ENCODE measurements at places on chromosomes 3 and 15.

DNA sequence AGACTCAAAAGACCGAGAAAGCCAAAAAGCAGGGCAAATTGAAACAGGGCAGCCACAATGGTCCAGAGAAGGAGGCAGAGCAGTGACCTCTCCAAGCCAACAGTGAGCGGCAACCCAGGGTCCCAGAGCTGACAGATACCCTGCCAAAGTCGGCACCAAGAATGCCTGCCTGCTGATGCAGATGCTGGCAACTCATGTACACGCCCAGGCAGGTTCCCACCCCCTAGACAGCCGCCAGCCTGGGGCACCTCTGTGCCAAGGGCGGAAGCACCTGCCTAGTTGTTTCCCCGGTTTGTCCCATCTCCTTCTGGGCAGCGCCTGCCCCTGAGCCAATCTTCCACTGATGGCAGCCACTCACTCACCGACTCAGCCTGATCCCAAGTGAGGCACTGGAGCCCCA, 22.1 kb downstream of the KLHL25 start:
- no peak for DNase-seq

DNA sequence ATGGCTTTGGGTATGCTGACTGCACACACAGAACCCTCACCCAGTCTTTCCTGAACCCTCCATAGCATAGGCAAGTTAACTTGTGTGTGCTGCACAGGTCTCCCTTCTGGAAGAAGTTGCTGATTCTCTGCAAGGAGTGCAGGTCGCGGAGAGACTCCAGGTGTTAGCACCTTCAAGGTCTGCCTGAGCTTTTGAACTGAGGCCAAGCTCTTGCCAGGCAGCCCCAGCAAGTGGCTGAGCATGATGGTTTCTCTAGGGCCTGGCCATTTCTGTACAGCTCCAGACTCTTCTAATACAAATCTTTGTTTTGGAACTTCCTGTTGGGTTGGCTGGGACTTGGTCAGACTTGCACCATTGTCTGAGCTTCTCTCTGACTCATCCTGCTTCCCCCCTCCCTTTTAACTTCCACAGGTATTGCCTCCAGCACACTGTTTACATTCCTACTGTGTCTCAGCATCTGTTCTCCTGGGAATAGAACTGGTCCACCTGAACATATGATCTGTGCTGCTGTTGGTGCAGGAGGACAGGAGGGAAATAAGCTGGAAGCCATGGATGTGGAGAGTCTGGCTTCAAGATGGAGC, 53.3 kb downstream of the KY start:
- DNase-seq = peak; percentile 26

DNA sequence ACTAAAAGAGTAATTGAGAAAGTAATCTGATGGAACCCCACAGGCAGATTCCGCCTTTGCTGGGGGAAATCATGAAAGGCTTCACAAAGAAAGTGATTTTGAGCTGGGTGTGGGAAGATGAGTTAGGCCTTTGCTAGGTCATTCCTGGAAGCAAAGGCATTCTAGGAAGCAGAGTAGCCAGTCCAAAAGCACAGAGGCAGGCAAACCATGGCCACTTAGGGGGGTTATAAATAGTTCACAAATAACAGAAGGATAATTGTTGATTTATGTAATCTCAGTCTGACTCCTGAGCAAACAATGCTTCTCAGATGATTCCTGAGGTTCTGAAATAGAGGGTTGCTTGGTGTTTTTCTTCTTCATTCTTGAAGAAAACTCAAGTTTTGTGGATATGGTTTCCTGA, 576.3 kb downstream of the NTRK3 start:
- DNase-seq = no peak

- DNase-seq = no peak
These were observed 365.0 kb downstream of the SV2B start for GRCh38 chr15:91465086-91465485.

DNA sequence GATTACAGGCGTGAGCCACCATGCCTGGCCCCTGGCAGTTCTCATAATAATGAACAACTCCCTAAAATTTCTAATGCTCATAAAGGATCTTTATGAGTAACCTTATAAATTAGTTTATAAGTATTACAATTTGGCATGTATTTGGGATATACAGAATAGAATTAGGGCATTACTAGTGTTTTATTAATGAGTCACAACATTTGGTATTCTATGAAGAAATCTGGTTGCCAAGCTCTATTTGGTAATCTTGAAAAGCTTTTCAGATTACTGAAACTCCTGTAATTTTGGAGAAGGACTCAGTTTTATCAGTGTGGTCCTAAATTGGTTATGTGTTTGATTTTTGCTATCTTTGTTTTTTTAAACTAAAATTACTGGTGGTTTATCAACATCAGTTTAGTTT, 45.8 kb downstream of the TM6SF1 start:
- DNase-seq = no peak

GRCh38 chr3:111539351-111540331, 2.4 kb upstream of the CD96 start:
- DNase-seq = peak; percentile 73

DNA sequence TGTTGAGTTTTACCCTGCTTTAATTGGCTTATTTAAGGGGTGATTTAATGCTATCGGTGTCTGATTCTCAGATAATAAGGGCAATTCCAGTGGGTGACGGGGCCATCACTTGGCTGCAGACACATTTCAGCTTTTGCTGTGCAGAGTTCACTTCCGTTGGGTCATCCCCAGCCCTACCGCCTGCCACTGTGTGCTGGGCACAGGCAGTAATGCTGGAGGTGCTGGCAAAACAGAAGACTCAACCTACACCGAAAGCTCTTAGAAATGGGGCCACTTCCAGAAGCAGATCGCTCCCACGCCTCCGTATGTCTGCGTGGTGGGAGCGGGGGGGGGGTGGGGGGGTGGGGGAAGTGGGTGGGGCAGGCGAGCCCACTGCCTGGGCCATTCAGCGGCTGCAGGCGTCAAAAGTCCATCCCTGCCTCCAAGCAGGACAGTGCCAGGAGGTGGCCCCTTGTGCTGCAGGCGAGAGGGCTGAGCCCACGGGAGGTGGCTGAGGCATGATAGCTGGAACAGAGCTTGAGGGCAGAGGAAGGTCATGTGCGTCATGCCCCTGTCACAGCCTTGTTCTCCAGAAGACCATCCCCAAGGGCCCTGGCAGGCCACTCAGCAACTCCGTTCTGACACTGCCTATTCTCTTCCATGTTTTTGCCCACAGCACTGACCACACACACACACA, 128.3 kb downstream of the ATP10A start:
- DNase-seq = no peak

GRCh38 chr15:25244731-25245585, 193.9 kb downstream of the UBE3A start:
- DNase-seq = no peak

DNA sequence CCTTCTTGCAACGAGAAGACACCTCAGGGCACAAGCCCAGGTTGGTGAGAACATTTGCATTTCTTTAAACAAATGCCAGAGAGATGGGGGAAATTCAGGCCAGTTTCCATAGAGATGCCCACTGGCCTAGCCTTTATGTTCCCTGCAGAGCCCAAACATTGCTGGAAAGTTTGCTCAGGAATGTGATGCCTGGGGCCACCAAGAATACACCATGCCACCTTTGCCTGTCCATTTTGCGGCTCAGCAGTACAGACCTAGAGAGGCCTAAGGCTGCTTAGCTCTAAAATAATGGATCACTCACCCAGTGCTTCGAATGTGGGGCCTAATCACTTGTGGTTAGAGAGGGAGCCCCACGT, 210.0 kb downstream of the RPLP1 start:
- no peak for DNase-seq

DNA sequence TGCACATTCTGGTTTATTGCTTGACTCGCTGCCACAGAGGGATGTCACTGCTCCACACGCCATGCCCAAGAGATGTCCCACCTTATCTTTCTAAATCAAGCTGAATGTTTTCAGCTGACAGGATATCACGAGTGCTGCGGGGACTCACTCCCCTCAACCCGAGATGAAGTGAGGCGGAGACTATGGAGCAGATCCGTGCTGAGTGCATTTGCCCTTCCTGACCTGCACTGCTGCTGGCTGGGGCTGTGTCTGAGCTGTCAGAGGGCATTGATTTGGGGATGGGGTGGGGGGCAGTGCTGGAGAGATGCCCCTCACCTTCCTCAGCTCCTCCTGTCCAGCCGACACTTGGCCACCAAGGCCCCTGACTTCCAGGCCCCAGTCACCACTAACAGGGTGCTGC, 40.5 kb upstream of the CSPG4 start:
- DNase-seq = no peak

DNA sequence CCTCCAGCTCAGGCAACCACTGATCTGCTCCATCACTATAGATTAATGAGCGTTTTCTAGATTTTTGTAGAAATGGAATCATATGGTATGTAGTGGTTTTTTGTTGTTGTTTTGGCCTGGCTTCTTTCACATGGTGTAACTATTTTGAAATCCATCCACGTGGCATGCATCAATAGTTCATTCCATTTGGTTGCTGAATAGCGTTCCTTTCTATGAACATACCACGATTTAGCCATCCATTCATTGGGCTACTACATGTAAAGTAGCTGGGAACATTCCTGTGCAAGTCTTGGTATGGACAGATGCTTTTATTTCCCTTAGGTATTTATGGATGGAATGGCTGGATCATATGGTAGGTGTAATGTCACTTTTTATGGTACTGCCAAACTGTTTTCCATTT, 10.7 kb upstream of the CHSY1 start:
- no peak for DNase-seq

DNA sequence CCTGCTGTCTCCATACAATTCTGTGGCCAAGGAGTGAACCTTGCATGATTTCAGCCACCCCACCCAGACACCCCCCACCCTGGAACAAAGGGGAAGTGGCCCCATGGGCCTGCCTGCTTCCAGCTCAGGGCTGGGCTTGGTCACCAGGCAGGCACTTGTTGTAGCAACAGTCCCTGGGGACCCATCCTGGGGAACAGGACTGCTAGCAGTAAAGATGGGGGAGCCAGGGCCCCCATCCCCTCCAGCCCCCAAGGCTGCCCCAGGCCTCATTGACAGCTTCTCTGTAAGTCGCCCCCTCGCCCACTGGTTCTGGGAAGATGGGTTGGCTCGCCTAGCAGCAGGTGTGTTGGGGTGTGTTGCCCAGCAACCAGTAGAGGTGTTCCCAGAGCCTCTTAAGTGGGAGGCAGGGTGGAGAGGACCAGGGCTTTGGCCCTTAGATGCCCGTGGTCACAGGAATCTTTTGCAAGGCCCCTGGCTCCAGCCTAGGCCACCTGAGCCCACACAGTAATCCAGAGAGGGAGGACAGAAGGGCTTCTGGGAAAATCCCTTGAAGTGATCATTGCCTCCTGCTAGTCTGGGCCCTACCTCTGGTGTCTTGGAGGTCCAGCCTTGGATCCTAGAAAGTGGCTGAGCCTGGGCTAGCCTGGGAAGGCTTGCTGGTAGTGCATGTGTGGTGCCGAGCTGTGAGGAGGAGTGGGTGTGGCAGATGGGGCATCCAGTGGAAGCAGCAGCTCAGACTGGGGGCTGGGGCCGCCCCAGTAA, 48.9 kb downstream of the CYP11A1 start:
- peak; percentile 47 for DNase-seq

- no peak for DNase-seq
These were observed 11.3 kb upstream of the IQGAP1 start for GRCh38 chr15:90376789-90377188.

GRCh38 chr3:4008205-4008604, 209.0 kb downstream of the LRRN1 start:
- no peak for DNase-seq

GRCh38 chr3:94525043-94525442, 462.2 kb downstream of the NSUN3 start:
- peak; percentile 2 for DNase-seq

GRCh38 chr15:98025237-98025636, 64.7 kb downstream of the ARRDC4 start:
- no peak for DNase-seq

DNA sequence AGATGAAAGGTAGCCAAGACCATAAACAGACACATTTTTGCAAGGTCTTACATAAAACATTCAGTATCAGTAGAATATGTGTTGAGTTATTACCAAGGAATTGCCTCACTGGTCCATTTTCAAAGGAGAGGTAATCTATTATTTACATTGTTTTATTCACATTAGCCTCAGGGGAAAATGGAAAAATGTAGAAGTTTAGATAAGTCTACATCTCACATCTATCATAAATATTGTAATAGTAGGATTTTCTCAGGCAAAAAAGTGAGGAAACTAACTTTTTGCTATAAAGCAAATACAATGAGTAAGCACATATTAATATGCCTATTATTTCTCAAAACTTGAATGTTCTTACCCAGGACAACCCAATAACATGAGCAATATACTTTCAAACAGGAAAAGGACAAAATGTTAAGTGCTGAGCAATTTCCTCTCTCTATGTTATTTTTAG, 184.6 kb upstream of the AGTR1 start:
- DNase-seq = no peak

DNA sequence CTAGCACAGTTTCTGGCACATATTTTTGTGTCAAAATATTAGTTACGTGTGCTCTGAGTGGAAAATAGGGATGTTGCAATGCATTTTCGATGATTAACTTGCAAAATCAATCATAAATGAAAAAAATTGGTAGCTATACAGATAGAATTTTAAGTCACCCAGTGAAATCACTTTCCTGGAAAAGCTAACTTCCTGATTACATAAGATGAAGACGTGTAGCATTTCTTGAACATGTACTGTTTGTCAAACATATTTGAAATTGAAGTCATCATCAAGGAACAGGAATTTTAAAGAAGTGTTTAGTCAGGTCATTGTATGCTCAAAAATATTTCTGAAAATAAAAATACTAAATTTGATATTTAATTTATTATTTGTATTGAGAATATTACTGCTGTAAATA, 977.7 kb downstream of the PLOD2 start:
- no peak for DNase-seq

DNA sequence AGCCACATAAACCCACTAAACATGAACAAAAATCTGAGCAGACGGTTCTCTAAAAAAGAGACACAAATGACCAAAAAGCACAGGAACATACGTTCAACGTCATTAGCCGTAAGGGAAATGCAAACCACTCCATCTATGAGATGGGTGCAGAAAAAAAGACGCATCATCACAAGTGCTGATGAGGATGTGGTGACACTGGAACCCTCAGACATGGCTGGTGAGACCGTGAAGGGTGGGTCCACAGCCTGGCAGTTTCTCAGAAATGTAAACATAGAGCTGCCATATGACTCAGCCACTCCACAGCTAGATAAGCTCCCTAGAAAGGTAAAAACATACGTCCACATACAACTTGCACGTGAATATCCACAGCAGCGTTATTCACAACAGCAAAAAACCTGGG, 23.3 kb downstream of the PCSK6 start:
- no peak for DNase-seq

GRCh38 chr3:3109407-3110298, 521 bp downstream of the IL5RA start:
- DNase-seq = no peak

- DNase-seq = no peak
These were observed 288.2 kb upstream of the ZNF385D start for GRCh38 chr3:22039161-22039560.
